Glutamatergic neuron (in vitro differentiated cells): ENCODE measurements at places on chromosomes 6 and 20. TPM values are rescaled to one million over a fixed set of nuclear protein-coding genes. Genes with fewer than 3 reads are reported as not detected.

MOG gene
- not detected for total RNA-seq

CHMP4B gene
- total RNA-seq: 46.4 TPM

PRR18 gene
- total RNA-seq: not detected

SMLR1 gene
- not detected for total RNA-seq

LY6G6F gene
- not detected for total RNA-seq

VNN1 gene
- not detected for total RNA-seq
